ENCODE measurements at places on chromosomes 11 and 22.

DNA sequence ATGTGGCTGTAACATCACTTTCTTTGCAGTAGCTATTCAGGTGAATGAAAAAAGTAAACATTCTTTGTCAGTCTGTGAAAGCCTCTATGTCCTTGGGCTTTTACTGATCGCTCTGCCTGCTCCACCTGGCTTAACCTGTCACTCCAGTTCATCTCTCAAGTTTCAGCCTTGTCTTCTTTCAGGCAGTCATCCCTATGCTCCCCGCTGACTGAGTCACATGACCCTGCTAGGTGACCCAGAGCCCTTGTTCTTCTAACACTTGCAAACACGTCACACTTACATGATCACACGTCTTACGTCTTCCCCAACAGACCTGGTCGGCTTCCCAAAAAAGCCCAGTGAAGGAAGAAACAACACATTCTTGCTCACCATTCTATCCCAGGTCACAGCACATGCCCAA is 499.3 kb upstream of the TENM4 start:
- DNase-seq, result no peak

GRCh38 chr11:130211144-130211543 is 51.6 kb downstream of the ST14 start:
- DNase-seq, result no peak

DNA sequence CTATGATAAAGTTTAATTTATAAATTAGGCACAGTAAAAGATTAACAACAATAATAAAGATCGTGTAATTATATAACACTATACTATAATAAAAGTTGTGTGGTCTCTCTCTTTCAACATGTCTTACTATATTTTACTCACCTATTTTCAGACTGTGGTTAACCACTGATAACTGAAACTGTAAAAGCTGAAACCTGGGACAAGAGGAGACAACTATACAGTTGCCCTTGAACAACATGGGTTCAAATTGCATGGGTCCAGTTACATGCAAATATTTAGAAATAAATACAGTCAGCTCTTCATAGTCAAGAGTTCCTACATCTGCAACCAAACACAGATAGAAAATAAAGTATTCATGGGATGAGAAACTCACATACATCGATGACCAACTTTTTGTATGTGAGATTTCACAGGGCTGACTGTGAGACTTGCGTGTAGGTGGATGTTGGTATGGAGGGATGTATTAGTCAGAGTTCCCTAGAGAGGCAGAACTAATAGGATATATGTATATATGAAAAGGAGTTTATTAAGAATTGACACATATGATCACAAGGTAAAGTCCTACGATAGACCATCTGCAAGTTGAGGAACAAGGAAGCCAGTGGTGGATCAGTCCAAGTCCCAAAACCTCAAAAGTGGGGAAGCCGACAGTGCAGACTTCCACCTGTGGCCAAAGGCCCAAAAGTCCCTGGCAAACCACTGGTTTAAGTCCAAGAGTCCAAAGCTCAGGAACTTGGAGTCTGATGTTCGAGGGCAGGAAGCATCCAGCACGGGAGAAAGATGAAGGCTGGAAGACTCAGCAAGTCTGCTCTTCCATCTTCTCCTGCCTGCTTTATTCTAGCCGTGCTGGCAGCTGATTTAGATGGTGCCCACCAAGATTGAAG is 359.5 kb downstream of the INSC start:
- no peak for DNase-seq

DNA sequence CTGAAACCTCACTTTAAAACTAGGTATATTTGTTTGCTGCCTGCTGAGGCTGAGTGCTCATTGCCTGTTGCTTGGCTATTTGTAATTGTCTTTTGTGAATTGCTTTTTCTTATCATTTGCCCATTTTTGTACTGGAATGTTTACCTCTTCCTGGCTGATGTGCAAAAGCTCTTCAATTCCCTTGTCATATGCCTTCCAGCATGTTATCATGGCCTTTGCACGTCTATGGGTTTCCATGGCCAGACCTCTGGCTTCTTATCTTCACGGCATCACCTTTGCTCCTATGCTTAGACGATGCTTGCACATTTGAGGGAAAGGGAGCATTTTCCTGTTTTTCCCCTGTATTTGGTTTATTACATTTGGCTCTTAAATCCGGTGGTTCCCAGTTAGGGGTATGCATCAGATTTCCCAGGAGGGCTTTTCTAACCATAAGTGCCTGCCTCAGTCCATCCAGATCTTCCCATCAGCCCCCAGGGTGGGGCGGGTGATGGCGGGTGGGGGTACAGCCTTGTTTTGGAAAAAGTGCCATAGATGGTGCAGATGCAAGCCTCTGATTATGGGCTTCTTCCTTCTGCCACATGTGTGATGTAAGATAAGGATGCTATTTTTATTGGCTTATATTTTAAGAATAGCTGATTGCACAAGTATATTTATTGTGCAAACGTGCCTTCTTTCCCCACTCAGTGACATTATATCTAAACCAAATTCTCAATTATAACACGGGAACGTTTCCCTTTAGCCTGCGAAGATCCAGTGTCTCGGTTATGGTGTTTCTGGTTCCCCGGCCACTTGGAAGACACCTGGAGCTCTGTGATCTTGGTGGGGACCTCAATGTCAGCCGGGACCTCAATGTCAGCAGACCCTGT is 70.6 kb upstream of the SEPTIN5 start:
- DNase-seq, result no peak

DNA sequence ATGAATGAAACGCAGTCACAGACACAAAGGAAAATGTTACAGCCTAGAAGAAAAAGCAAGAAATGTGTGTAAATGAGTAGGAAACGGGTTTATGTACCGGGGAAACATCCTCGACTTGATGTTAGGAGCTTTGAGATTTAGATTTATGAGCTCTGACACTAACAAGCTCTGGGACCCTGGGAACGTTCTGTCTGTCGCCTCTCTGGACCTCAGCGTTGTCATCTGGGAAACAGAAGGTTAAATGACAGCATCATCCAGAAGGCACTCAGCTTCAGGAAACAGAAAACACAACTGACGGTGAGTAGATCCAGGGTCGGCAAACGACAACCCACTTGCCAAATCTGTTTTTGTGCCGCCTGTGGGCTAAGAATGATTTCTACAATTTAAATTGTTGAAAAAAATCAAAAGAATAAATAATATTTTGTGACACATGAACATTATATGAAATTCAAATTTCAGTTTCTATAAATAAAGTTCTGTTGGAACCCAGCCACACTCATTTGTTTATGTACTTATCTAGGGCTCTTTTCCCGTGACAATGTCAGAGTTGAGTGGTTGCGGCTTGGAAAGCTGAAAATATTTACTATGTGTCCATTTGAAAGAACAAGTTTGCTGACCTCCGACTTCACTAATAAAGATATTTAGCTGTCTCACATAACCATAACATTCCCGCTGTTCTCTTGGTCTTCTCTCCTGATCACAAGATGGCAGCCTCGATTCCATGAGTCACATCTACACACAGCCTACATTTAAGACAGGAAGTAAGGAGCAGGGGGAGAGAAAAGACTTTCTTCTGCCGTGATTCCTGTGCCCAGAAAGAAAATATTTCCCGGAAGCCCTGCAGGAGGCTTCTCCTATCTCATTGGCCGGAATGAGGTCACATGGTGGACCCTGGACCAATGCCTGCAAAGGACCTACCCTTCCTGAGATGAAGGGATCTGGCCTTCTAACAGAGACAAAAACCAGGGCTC is 47.1 kb upstream of the SYT13 start:
- no peak for DNase-seq

GRCh38 chr11:121892131-121892681 is 223.8 kb downstream of the BLID start:
- DNase-seq, result no peak

GRCh38 chr11:87967459-87967858 is 207.8 kb downstream of the RAB38 start:
- no peak for DNase-seq

- DNase-seq, result no peak
Observed at GRCh38 chr11:119856681-119857485, 127.9 kb upstream of the NECTIN1 start.

GRCh38 chr11:125071435-125071834 is 8.3 kb downstream of the SLC37A2 start:
- DNase-seq, result no peak

DNA sequence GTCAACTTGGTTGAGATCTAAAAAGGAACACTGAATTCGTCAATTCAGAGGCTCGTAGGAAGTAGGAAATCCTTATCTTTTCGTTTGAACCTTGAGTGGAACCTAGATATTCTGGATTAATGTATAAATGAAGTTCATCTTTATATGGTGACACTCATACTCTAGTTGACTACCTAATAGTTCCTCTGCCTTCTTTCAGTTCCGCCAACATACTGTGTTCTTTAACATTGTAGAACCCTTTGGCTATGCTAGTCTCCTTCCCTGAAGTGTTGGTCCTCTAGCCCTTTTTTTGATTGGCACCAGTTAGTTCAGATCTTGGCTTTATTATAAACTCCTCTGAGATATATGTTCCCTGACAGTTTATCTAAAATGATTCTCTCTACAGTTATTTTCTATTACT is 1.5 kb downstream of the ATM start:
- no peak for DNase-seq

DNA sequence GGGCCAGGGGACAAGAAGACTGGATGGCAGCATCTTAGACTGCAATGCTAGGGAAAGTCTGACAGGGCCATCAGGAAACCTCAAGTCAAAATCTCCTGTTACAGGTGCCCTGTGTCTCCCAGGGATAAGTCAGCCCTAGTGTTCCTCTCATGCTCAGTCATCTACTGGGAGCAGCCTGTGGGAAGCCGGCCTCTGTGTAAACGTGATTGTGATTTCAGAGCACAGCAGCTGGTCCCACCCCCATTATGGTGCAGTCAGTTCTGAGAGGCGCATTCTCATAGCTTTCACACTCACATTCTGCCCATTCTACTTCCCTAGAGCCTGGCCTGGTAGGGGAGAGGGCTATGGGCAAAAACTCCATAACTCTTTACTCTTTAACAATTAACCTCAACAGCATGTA is 7.2 kb upstream of the SLN start:
- no peak for DNase-seq

GRCh38 chr11:102783720-102784119 is 3.3 kb upstream of the MMP10 start:
- no peak for DNase-seq

DNA sequence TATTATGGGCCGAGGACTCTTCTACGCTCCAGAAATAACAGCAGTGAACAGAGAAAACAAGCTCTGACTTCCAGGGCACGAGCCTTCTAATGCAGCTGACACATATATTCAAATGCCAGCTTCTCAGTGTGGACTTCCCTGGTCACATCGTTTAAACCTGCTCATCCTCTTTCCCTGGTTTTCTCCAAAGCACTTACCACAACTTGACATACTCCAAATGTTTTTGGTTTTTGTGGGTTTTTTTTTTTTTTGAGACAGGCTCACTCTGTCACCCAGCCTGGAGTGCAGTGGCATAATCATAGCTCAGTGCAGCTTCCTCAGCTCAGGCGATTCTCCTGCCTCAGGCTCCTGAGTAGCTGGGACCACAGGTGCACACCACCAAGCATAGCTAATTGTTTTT is 105.5 kb downstream of the MICAL3 start:
- no peak for DNase-seq

DNA sequence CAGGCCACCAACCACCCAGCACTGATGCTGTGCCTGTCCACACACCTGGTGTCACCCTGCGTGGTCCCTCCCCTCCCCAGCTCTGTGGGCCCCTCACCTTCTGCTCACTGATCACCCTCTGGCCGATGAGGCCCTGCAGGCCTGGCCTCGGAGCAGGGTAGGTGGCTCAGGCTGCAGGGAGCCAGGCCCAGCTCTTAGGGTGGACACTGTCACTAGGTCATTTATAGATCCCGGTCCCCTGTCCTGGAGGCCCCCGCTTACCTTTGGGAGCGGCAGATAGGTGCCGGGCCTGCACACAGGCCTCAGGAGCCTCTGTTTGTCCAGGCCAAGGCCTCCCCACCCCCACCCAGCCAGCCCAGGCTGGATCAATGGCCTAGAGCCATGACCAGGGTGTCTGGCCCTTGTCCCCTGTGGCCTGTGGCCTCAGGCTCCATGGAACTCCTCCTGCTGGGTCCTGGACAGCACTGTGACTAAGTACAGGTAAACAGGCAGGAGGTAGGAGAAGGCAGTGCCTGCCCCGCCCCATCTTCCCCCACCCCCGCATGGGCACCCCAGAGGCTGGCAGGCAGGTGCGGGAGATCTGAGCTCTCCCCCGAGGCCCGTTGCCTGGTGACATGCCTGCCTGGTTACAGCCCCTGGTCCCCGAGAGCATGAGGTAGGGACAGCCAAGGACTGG is at the start of gene TMPRSS6:
TSS of gene TMPRSS6 (minus strand) at position 472 of the 676 bp plus-strand sequence. CDS start 6,296 bp downstream, outside the sequence.
- no peak for DNase-seq

- DNase-seq, result no peak
Observed at GRCh38 chr11:98227278-98227677, 793.5 kb upstream of the CNTN5 start.

GRCh38 chr11:63837027-63837688 is 1.8 kb upstream of the MARK2 start:
- peak; percentile 40 for DNase-seq

- DNase-seq, result no peak
Observed at GRCh38 chr11:60528934-60529333, 13.7 kb downstream of the MS4A13 start.

- DNase-seq, result no peak
Observed at GRCh38 chr22:46280999-46281623, 13.3 kb downstream of the TTC38 start.

DNA sequence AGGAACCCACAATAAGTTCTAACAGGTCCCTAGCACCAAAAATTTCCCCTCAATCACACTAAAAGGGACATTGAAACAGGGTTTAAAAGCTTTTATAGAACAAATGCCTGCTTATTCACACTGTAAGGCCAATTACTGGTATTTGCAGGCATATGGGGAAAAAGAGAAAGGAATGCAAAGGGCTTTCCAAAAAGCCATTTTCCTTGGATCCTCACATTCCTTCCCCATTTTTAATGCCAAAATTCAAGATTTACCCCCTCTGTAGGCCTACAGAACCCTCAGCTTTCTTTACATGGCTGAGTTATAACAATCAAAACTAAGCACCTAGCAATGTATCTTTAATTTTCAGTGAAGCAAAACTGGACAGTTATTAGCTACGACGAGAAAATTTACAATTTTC is 102.0 kb downstream of the SBF2 start:
- no peak for DNase-seq

GRCh38 chr11:11461473-11461872 is 108.4 kb upstream of the CSNK2A3 start:
- no peak for DNase-seq

DNA sequence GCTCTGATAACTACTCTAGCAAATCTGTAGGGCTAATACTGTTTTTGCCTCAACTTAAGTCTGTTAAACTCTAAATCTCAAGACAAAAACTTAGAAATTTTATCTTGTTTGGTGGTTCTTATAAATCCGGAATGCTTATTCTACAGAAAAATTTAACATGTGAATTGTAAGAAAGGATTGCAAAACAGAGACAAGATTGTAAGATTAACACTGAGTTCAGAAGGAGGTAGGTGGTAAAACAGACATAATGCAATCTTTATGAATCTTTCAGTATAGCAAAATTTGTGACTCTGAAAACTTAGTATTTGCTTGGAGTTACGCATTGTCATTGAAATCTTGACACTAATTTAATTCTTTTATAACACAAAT is 263.9 kb downstream of the SBF2 start:
- no peak for DNase-seq

DNA sequence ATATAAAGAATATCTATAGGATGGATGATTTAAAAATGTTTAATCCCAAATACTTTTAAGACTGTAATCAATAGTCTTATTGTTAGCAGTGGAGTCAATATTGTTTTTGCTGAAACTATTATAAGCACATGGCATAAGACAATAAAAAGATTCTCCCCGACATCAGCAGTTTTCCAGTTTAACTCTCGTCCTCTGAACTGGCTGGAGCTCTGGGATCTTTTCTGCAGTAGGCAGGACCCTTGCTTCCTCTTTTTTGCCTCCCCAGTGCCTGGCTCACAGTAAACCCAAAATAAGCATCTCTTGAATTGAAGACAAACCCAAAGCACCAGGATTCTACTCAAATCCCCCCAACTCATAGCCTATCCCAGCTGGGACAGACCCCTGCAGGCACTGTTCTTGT is 32.9 kb downstream of the KCNJ1 start:
- no peak for DNase-seq
